ENCODE measurements at places on chromosomes 16 and 17. TPM values are rescaled to one million over a fixed set of nuclear protein-coding genes. Genes with fewer than 3 reads are reported as not detected.

CCL5 gene
- total RNA-seq = 68.7 TPM

KRT16 gene
- not detected for total RNA-seq

KIFC3 gene
- not detected for total RNA-seq

RASL10B gene
- total RNA-seq = 0.15 TPM

GRCh38 chr17:60173304-60173819 is 23.6 kb downstream of the CA4 start:
- DNase-seq = no peak

DNA sequence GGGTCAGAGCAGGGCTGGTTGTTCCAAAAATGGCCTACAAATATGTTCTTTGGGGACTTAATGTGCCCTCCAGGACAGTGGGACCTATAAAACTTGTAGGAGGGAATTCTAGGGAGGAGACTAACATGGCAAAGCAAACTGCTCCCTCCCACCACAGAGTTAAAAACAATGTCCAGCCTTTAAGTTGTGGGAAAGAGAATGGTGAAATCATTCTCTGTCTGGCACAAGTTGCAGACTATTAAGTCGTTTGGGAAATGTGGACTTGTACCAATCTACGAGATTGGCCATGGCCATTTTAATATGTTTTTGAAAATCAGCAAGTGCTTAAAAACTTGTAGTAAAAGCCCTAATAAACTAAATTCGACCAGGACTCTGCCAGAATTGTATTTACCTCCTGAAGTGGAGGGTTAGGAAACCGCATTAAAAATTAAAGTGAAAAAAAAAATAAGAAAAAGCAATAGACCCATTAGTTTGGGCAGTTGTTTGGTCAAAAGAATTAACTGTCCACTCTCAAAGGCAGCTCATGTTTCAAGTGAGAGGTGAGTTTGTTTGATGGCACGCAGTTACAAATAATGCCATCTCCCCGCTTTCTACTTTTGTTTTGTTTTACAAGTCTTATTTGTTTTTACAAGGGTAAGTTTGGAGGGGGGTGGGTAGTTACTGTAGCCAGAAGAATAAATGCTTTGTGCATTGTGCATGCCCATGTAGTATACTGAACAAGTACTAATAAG is 32.4 kb downstream of the ANKFN1 start:
- no peak for DNase-seq

- DNase-seq = no peak
These were observed 31.0 kb downstream of the MBTPS1 start for GRCh38 chr16:84085773-84086172.

- DNase-seq = no peak
These were observed 244.6 kb upstream of the PSMD7 start for GRCh38 chr16:74052016-74052415.

- no peak for DNase-seq
These were observed 116.5 kb upstream of the ADAMTS18 start for GRCh38 chr16:77551357-77551756.

- DNase-seq = no peak
These were observed 5.0 kb downstream of the NFE2L1 start for GRCh38 chr17:48052956-48053757.

GRCh38 chr17:41054025-41054424 is 1.0 kb downstream of the KRTAP2-2 start:
- DNase-seq = no peak

- no peak for DNase-seq
These were observed 131.3 kb downstream of the CYB561 start for GRCh38 chr17:63314761-63315160.

DNA sequence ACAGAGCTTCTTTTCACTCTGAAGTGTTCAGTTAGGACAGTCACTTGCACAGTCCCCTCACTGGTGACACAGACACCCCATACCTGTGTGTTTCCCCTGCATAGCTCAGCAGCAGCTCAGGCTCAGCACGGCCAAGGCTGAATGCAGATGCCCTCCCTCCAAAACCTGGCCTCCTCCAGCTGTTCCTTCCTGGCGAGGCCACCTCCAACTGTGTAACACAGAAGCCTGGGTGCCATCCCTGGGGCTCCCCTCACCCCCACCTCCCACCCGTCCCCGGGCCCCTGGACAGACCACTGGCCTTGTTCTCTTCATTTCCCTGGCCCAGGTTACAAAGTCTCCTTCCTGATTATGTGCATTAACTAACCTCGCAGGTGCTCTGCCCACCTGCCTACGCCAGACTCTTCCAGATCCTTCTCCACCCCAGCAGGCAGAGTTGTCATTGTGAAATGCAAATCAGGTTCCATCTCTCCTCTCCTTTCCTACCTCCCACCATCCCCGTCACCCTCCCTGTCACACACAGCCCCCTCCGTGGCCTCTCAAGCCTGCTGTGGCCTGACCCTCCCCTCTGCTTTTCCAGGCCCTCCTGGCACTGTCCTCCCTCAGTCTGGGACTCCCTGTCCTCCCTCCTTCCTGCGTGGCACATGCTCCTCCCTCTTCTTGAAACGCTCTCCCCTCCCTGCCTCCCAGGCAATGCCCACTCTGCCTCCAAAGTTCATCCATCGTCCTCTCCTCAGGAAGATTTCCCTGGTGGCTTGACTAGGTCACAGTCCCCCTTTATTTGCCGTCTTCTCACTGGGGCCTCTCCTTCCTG is 26.4 kb downstream of the MLYCD start:
- no peak for DNase-seq

Data from activated CD4-positive, alpha-beta T cell treated with anti-CD3 and anti-CD28 coated beads, Interleukin-2, amount 10 ng/mL, durations not matched to agents 7 days and 5 days (primary cell).